ENCODE measurements at places on chromosomes 16 and 17.
A peak's percentile ranks its signal among the peaks of the same experiment; 100 is the strongest.

GRCh38 chr16:50099957-50100648 lies 34.3 kb downstream of the HEATR3 start:
- DNase-seq: no peak

DNA sequence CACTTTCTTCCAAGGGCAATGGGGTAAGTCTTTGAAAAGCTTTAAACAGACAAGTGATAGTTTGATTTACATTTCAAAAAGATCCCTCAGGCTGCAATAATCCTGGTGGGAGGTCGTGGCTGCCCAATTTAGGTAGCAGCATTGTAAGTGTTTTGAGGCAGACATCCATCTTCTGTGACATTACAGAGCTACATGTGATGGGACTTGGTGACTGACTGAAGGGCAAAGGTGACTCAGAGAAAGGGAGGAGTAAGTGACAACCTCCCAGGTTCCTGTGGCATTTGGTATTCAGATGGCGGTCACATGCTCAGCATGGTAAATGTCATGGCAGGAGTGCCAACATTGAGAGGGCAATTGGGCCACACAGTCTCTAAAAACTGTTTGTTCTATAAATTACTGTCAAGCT lies 26.5 kb downstream of the STAT3 start:
- no peak for DNase-seq

- no peak for DNase-seq
Observed at GRCh38 chr16:56163938-56164337, 27.4 kb upstream of the GNAO1 start.

DNA sequence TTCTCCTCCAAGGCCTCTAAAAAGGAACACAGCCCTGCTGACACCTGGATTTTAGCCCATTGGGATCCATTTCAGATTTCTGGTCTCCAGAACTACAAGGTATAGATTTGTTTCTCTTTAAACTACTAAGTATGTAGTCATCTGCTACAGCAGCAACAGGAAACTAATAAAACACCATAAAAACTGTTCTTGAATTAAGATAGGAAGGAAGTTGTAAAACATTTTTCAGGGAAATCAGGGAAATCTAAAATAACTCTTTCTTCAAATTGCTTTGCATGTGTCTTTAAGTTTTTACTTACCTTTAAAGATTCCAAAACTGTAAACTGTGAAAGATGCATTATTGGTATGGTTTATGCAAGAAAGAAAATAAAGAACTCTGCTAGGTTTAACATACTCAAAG lies 407.0 kb upstream of the TOM1L1 start:
- peak; percentile 53 for DNase-seq

- DNase-seq: no peak
Observed at GRCh38 chr16:1825864-1826690, 548 bp downstream of the HAGH start.

DNA sequence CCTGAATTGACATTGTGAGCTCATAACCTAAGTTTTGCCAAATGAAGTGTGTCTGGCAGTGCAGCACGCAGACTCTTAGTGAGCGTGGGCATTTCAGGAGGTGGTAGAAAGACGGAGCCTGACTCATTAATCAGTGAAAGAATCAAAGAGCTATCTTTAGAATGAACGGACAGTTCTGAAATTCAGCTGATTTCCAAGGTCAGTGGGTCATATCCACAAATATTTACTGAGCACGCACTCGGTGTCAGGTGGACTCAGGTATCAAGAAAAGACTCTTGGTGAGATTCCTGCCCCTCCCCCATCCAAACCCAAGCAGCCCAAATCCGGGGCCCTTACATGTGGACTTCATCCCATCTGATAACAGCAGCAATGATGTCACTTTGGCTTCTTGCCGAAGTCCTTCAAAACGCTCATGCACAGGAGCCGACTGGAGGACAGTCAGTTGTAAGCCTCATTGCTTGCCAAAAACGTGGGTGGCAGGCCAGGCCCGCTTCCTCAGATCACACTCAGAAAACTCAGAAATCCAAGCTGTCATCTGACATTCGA lies 185.8 kb downstream of the HS3ST3A1 start:
- DNase-seq: no peak

GRCh38 chr16:82404586-82405315 lies 222.0 kb upstream of the CDH13 start:
- DNase-seq: no peak

DNA sequence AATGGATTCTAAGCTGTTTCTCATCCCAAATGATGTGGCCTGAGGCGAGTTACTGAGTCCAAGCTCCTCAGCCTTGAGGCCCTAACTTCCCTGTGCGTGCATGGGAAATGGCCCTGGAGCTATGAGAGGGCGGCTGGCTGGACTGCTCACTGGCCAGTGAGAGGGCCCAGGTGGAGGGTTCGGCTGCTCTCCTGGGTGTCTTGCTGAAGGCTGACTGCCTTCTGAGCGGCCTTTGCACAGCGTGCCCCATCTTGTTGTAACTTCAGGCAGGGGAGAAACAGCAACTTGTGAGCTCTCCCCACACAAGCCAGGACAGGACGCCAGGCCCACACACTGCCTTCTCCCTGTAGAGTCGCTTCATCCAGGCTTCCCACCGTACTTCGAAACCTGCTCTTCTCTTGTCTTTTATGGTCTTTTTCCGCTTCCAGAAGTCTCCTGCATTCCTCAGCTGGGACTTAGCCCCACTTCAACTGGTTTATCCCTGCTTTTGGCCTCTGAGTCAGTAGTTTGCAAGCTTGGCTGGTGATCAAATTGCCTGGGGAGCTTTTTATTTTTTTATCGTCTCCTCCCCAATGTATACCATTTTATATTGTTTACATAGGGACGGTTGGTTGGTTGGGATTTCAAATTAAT lies 13.3 kb downstream of the CDH3 start:
- DNase-seq: peak; percentile 87

- no peak for DNase-seq
Observed at GRCh38 chr17:81631482-81631881, 5.4 kb downstream of the NPLOC4 start.

GRCh38 chr17:13228225-13228624 lies 210.4 kb upstream of the ELAC2 start:
- DNase-seq: no peak

DNA sequence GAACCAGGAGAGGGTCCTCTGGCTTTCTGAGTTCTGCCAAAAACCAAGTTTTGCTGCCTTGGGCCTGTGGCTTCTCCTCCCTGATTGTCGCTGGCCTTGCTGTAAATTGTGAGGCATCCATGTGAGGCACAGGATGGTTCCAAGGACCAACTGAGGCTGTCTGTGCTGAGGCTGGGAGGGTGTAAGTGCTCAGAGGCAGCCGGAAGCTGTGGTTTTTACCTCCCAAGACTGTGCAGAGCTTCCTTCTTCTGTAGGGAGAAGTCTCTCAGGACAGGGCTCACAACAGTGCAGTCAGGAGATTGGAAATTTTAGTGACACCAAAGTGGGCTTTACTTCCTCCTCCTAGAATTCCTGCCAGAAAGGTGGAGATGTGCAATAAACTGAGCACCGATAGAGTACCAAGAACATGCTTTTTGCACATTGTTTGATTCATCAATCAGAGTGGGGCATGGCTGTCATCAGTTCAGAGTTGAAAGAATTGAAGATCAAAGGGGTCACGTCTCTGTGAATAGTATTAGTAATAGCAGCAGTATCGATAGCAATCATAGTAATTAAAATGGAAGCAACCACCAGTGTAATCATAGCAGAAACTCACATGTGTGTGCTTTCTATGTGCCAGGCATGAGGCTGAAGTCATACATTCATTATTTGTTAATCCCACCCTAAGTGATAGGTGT lies 467.1 kb downstream of the WWOX start:
- DNase-seq: no peak
